Naive thymus-derived CD8-positive, alpha-beta T cell (primary cell): ENCODE measurements at places on chromosomes 2 and 18.

- no peak for DNase-seq
These were observed 259.8 kb downstream of the IKZF2 start for GRCh38 chr2:212891580-212891979.

DNA sequence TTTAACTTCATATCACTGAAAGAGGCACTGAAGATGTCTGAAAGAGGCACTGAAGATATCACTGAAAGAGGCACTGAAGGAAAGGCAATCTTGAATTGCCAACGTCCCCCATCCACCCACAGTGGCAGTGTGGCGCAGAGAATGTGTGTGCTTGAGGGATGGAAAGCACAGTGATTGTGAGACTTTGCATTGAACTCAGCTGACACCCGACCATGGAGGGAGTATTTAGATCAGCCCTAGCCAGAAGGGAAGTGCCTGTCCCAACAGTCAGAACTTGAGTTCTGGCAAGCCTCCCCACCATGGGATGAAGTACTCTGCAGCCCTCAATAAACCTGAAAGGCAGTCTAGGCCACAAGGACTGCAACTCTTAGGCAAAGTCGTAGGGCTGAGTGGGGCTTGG, 33.8 kb downstream of the MAP4K3 start:
- no peak for DNase-seq

DNA sequence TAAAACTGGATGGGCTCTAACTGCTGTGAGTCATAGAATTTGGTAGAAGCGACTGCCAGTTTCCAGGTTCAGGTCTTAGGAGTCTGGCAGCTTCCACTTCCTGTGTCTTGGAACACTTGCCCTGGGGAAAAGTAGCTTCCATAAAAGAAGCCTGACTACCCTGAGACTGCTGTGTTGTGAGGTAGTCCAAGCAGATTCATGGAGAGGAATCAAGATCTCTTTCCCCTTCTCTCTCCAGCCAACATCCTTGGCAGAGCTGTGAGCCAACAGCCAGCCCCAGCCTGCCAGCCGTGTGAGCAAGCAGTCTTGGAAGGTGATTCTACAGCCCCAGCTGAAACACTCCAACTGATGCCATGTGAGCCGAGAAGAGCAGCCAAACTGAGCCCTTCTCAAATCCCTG, 33.7 kb downstream of the SLC20A1 start:
- no peak for DNase-seq

GRCh38 chr18:27621236-27621890, 436.3 kb upstream of the CHST9 start:
- no peak for DNase-seq

GRCh38 chr2:11480859-11481258, 14.9 kb upstream of the E2F6 start:
- DNase-seq = no peak

DNA sequence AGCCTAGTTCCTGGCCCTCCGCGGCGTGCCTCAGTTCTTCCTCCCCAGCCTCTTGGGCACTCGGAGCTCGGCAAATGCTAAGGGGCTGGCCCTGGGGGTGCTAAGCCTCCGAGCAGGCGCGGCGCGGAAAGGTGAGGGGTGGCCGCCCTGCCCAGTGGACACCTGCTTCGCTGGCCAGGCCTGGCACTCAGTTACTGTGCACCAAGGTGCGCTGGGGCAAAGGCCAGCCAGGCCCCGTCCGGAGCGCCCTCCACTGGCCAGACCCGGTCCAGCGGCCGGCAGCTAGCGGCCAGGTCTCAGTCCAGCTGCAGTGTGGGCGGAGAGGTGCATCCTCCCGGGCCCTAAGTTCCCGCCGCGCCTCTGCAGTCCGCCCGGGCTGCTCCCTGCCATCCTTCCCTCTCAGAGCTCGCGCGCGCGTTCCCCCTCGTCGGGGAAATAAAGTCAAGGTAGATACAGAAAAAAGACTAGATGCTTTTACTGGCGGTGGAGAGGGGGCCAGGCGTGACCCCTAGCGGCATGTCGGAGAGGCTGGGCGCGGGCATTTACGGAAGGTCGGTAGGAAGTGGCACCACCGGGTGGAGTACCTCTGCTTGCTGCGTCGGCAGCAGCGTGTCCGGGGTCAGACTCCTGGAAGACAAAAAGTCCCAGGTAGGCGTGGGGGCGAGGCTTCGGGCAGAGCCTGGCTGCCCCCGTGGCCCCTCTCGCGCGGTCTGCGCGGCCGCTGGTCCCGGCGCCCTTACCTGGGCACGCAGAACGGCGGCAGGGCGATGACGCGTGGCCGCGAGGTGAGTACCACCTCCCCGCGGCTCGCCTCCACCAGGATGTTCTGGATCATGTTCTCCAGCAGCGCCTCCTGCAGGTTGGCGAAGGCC, 9.4 kb upstream of the CRYBA2 start:
- no peak for DNase-seq

DNA sequence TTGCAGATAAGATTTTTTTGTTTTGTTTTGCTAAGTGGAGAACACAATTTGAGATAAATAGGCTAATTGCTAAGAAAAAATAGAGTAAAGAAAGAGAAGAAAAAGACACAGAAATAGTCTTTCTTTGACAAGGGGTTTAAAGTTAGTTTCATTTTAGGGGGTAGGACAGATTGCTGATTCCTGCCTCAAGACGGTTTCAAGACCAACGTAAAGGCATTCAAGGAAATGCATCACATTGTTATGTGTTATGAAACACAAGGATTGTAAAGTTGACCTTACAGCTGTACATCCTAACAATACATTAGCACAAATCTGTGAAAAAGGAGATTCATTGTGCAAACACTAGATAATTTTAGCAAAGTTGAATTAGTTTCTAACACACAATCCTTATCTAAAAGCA, 22.7 kb upstream of the ETAA1 start:
- DNase-seq = no peak

DNA sequence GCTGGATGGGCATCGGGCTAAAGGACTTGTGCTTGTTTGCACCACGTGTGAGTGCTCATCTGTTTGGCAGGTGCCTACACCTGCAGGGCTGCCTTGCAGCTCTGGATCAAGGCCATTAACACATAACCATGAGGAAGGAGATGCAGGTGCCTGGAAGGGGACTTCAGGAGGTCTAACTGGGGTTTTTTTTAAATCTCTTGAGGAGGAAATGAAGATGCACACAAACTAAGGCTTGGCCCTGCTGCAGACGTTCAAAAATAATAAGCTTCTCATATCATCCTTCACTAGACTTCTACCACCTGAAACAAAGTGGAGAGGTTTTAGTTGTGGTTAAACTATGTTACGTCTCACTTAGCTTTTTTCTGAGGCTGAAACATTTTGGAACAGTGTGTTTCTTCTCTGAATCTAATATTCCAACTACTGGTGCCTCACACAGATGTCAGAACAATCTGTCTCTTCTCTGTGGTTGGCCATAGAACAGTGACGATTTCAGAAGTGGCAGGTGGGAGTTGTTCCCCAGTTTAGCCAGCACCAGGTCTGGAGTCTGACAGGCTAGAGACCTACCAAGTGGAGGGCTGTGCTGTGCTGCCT, 36.5 kb downstream of the BCL2L11 start:
- no peak for DNase-seq

GRCh38 chr2:156657809-156658208, 221.6 kb downstream of the GPD2 start:
- no peak for DNase-seq

DNA sequence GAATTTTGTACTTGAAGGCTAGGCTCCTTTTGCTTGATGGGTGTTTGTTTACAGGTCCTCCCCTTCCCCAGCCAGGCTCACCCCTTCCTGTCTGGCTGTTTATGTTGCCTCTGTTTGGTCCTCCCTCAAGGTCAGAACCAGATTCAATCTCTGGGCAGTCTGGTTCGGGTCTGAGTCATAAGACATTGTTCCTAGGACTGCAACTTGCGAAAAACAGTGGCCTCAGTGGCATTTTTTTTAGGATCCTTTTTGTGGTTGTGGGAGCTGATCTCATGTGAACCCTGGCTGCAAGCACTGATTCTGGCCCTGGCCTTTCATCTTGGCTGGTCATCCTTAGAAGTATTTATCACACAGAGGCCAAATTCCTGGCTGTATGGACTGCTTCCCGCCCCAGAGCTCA, 370.4 kb downstream of the CLIP4 start:
- no peak for DNase-seq

GRCh38 chr2:167187049-167187727, 298.9 kb downstream of the XIRP2 start:
- no peak for DNase-seq

GRCh38 chr2:109238580-109238979, 109.6 kb downstream of the SH3RF3 start:
- DNase-seq = peak; percentile 37

DNA sequence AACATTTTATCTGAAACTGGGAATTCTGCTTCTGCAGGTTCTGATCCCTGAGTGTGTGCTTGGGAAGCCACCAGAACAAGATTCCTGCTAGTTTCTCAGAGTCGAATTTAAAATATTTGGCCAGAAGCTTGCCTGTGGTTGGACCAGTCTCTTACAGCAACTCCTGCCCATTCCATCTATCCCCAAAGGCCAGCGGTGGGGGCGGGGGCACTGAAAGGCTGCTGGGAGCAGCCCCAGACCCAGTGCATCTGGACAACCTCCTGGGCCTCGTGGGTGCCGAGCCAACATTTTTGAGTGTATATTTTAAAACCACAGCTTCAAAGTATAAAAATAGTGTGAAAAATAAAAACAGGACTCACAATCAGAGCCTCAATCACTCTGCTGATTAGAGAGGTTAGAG, 38.6 kb upstream of the ZFP36L2 start:
- DNase-seq = no peak

DNA sequence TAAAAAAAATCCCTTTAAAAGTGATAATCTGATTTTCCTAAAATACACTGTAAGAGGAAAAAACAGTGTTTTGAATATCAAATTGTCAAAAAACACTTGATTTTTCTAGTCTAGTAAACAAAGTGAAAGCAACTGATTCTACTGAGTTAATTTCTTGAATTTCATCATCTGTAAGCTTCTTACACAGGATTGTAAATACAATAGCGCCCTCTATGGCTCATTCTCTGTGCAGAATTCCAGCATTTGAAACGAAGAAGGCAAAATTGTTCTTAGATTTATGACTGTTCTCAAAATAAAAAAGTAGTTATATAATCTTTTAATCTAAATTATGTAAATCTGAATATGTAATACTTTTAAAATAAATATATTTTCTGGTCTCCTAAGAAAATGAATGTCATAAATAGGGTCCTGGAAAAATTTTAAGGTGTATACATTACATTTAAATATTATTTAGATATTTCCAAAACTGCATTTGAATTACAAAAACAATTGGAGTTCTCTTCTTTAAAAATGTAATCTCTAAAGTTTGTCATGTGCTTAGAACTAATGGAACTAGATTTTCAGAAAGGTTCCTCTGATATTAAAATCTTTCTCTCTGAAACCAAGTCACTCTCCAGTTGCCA, 176.9 kb upstream of the MC4R start:
- DNase-seq = no peak

DNA sequence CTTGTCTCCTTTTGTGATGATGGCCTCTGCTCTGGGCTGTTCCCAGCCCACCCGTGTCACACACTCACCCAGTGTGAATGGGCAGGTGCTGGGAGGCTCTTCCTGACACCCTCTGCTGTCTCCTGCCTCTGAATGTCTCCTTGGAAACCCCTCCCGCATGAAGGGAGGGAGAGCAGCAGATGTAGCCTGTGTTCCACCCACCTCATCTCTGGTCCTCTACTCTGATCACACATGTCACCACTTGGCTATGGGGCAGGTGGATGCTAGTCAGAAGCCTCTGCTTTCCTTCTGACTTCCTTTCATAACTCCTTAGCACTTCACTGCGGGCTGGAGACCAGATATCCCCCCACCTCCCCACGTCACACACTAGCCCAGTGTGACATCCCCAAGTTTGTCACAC, 23.9 kb downstream of the EFR3B start:
- no peak for DNase-seq

- no peak for DNase-seq
These were observed 75.9 kb downstream of the SH3BP4 start for GRCh38 chr2:235027558-235028214.

DNA sequence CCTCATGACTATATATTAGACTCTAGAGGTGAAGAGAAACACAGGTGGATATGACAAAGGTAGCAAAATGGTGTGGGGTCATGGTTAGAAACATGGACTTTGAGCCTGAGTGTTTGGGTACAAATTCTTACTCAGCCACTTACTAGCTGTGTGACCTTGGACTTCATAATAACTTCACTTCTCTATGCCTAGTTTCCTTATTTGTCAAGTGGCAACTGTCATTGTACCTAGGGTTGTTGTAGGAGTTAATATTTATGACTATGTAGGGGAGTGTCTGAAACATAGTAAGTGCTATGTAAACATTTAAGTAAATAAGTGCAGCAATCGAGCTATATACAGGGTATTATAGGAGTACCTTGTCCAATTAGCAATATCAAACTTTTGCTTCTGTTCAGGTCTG, 49.7 kb upstream of the RAPH1 start:
- no peak for DNase-seq

GRCh38 chr2:205218056-205218455, 464.2 kb upstream of the NRP2 start:
- no peak for DNase-seq

DNA sequence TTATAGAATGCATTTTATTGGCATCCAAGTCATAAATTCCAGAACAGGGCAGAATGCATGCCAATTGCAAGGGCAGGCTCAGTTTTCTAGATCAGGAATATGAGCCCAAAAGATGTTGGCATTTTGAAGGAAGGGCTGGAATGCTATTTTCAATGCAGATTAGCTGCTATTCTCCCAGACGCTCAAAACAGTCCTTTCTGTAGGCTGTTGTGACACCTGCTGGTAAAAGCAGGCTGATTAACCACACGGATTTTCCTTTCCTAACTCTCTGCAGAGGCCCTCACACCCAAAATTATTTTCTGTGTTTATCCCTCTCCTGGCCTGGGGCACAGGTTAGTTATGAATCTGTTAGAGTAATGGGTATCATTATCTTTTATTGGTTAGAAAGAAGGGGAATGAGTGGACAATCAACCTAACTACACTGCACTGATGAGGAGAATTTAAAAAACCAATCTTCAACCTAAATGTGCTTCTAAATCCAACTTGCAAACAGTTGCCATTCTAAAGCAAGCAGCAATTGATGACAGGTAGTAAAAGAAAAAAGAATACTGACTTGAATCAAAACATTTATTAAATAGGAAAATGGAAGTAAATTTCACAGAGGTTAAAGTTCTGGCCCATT, 94.0 kb downstream of the PLA2R1 start:
- DNase-seq = no peak

DNA sequence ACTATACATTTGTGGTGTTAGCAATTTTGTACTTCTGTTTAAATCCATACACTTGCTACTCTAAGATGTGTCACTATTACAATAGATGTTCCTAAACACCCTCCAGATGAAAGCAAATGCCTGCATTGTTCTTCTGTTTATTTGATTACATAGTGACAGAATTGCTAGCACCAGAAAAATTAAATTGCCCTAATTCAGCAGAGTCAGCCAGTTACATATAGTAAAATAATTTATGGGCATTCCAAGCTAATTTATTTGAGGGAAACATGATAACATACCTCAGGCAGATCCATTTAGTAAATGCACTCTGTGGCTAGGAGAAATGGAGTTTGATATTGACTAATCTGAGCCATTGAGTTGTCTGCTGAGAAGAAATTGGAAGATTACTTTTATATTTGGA, 347.1 kb upstream of the FSIP2 start:
- no peak for DNase-seq

DNA sequence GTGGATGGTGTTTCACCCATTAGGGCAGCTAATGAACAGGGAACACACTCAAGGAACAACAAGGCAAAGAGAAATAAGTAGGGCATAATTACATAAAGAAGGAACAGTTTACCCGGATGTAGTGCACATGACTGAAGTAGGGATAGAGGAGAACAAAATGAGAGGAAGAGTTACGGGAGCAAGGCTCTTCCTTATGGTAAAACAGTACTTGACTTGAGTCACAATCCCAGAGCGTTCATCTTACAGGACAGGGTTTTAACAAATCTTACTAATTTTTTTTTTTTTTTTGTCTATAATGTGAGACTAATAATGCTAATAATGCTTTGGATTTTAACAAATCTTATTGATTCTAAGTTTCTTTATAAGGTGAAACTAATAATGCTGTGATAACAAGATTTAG, 1329.5 kb downstream of the LRP1B start:
- DNase-seq = no peak
